ENCODE measurements at places on chromosomes 12 and 14. TPM values are rescaled to one million over a fixed set of nuclear protein-coding genes. Genes with fewer than 3 reads are reported as not detected.

The CLEC1A gene
- total RNA-seq, result 0.70 TPM

The CELA1 gene
- total RNA-seq, result not detected

The PRH2 gene
- not detected for total RNA-seq

DNA sequence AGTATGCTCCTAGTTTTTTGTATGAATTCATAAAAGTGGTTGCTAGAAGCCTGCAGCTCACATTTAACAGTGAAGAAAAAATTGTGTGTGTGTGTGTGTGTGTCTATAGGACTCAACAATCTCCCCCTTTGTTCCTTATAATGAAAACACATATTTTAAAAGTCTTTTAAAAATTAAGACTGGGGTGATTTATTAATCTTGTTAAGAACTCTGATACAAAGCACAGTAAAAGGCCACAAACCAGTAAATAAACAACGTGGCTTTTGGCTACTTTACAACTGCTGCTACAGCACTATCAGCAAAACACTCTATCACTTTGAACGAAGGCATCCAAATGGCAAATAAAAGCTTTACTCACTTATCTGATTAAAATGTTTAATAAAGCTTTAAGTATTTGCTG lies 594 bp upstream of the VCPKMT start:
- no peak for DNase-seq

- DNase-seq, result no peak
Observed at GRCh38 chr12:28936711-28937110, 212.4 kb upstream of the FAR2 start.

DNA sequence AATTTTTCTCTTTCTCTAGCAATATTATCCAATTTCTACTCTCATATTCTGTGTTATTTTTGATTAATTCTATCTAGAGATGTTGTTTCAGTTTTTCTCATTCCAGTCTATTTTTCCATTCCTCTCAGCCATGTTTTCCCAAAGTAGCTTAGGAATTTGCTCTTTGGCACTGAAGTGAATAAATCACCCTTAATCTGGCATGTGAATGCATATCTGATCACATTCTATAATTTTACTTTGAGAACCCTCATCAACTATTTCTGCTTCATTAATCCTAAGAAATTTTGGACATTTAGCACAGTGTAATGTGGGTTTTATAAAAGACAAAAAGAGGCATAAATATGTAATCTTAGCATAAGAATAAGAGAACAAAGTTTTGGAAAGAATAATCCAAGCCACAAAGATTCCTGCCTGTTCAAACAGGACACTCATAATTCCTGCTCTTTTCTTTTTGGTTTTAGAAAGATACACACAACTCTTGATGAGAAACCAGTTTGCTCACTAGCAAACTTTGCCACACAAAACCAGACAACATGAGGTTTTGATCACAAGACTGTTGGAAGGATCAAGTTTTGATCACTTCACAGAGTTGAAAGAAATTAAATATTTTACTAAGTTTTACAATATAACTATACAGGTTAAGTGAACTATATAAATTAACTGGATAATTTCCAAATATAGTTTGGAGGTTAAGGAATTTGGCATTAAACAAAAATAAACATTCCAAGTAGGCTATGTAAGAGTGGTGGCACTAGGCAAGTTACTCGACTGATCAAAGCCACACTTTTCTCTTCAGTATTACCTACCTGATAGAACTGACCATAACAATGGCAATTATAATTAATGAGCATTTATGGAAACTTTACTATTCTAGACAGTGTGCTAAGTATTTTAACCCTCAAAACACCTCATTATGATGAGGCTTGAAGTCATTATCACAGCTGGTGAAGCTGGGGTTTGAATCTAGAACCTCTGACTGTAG lies 226.6 kb upstream of the TMTC1 start:
- no peak for DNase-seq

- no peak for DNase-seq
Observed at GRCh38 chr12:47938594-47938993, 24.8 kb upstream of the TMEM106C start.

GRCh38 chr14:93029911-93030508 lies 85.7 kb downstream of the ITPK1 start:
- no peak for DNase-seq

DNA sequence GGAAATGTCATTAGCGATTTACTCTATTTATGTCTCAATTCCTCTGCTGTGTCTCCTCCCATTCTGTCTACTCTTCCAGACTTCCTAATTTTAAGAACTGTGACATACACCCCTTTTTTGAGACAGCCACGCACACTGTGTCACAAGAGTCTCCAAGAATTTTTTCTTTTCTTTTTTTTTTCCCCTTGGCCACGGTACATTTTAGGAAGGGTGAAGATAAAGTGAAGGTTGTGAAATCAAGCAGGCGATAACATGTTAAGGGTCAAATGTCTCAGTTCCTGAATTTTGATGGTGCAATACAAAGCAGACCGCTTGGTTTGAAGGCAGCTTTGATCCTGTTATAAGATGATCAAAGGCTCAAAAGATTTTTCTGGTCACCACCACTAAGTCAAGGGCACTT lies 4.3 kb downstream of the OLR1 start:
- DNase-seq, result no peak

DNA sequence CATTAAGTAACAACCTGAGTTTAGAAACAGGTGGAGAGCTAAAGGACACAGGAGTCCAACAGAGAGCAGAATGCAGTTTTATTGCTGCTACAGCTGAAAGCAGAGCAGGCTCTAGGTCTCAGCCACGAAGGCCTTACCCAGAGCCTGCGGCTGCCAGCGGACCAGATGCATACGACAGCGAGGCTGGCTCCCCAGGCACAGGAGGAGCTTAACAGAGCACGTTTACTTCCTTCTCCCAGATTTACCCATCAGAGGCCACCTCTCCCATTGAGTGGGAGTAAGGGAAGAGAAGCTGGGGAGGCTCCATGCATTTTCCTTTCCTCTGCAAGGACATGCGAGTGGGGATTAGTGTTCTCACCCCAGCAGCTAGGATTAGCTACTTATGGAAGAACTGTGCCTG lies 22.6 kb downstream of the DYNC1H1 start:
- no peak for DNase-seq

DNA sequence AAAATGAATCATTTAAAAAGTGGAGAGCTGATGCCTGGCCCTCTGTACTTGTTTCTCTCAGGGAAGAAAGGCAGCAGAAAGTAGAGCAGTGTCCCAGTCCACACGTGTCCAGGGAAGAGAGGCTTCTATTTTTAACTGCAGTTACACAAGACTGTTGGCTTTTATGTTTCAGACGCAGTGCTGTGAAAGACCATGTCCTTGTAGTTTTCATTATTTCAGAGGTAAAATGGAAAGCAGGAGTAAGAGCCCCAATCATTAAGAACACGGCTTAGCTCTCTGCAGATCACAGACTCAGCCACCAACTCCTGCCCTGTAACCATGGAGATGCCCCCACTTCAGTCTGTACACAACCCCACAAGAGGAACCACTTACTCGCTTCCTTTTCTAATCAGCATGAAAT lies 336.3 kb downstream of the DAD1 start:
- DNase-seq, result no peak

GRCh38 chr12:32662665-32663064 lies 16.4 kb upstream of the DNM1L start:
- DNase-seq, result no peak
